ENCODE measurements at places on chromosomes 3 and 15. TPM values are rescaled to one million over a fixed set of nuclear protein-coding genes. Genes with fewer than 3 reads are reported as not detected.

GRCh38 chr3:16663854-16664712 lies 58.9 kb upstream of the DAZL start:
- DNase-seq = no peak

DNA sequence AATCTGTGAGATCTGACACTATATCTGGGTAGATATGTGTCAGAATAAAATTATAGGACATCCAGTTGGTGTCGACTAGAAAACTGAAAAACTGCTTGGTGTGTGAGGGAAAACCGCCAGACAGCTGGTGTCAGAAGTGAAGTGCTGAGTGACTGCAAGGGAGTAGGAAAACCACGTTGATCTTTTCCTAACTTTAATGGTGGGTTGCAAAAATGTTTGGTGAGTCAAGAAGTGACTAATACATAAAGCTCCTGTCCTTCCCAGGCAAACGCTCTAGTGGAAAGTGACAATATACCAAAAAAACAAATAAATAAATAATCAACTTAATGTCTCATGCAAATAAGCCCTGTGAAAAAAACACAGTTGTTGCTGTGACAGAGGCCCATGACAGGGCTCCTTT lies 7.3 kb upstream of the CD96 start:
- DNase-seq = no peak

GRCh38 chr15:55824857-55825613 lies 82.1 kb upstream of the PRTG start:
- DNase-seq = no peak

- no peak for DNase-seq
Measured at GRCh38 chr3:197335428-197336132, 37.2 kb upstream of the DLG1 start.

DNA sequence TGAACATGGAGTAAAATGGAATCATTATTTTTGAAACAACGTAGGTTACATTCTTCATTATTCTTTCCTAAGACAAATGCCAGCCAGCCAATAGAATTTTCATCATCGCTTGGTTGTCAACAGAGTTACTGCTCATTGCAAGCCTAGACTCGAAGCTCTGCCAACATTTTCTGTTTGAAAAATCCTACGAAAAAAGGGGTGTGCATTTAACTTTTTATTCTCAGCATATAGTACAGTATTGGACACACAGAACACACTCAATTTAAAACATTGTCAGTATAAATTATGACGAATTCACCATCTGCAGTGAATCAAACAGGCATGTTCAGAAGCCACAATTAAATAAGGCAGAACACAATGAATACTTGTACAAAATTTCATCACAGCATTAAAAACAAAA lies 232.1 kb downstream of the NR1D2 start:
- DNase-seq = no peak

DNA sequence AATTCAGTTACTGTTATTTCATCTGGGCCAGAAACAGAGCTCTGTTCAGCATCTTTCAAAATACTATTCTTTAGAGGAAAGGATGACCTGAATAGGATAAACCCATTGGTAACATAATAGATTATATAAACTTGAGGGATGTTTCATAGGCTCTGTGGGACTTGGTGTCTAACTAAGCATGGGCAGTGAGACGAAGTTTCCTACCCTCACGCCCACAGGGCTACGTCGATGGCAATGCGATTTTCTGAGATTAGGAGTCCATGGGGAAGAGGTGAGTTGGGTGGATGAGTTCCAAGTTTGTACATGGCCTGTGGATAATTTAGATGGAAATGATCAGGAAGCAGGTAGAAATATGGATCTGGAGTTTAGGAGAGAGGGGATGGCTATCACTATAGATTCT lies 115.2 kb upstream of the TBL1XR1 start:
- no peak for DNase-seq

DNA sequence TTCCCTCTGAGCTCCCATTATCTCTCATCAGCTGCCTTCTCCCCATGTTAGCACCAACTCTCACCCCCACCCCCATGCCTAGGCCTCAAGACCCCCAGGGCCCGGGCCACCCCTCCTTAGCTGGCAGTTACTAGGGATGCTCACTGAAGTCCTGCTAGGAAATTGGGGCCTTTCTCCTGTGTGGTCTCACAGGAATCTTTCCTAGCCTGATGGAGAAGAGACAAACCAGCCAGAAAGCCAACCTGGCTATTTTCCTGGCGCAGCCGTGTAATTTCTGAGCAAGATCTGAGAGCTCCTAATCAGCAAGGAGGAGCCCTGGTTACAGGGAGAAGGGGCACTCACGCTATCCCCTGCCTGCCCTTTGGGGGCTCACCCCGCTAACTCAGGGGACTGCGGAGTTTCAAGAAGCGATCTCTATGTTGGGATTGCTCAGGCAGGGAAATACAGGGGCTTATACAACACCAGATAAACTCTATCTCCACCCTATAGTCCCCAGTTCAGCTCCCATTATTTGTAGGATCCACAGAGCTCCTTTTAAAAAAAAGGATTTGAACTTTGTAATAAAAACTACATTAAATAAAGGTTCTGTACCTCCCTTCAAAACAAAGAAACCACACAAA lies 25.2 kb downstream of the NR2F2 start:
- peak; percentile 19 for DNase-seq

- DNase-seq = no peak
Measured at GRCh38 chr3:23665741-23666140, 140.0 kb upstream of the UBE2E1 start.

DNA sequence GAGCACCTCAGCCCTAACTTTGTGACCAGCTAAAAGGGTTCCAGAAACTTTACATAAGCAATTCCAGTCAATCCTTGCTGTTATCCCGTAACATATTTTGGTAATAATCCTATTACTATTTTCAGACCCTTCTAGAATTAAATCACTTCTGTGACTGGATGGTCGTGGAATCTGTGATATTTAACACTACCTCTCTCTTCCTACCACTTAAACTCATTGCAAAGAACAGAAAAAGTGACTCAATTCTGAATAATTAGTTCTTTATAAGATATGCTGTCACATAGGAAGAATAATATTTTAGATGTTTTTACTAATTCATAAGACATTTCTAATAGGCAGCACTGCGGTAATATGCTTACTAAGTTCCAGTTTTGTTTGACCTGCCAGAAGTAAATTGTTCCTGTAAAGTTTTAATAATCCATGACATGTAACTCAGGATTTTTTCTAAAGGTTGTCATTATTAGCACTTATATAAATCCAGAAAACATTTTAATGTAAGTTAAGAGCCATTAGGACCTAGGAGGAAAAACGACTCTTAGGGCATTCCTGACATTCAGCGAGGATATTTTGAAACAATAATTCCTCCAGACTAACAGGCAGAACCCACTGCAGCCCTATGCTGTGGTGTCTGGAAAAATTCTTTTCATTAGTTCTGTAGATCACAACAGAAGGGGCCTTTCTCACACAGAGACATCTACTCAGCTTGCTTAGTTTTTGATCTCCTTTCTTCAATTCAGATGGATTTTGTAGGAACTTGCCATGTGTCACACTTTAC lies 113.3 kb upstream of the MBNL1 start:
- DNase-seq = no peak

- DNase-seq = no peak
Measured at GRCh38 chr3:155093261-155093660, 13.1 kb downstream of the MME start.

DNA sequence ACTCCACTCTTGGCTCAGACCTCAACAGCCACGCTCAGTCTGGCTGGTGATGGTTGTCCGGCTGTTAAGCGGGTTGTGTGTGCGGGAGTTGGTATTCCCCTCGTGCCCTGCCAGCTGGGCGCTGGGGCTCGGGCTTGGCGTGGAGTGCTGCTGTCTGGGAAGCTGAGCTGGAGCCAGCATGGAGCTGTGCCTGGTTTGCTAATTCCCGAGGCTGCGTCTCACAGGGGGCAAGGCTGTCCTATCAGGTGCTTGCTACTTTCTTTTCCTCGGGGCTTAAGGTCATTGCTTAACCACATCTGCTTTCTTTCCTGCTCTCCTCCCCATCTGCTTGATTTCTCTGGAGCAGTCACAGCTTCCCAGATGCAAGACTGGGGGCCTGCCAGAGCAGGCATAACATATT lies 29.9 kb downstream of the PDIA5 start:
- DNase-seq = no peak

RPL35A gene
- 1,654 TPM for polyA plus RNA-seq

LMAN1L gene
- polyA plus RNA-seq = not detected

TCF12 gene
- 198 TPM for polyA plus RNA-seq

BFSP2 gene
- polyA plus RNA-seq = not detected

PLAAT1 gene
- polyA plus RNA-seq = 3.8 TPM

KY gene
- polyA plus RNA-seq = 1.2 TPM

REC114 gene
- not detected for polyA plus RNA-seq

SH2D7 gene
- 0.44 TPM for polyA plus RNA-seq

C3orf52 gene
- 5.5 TPM for polyA plus RNA-seq

SMAD6 gene
- 23.0 TPM for polyA plus RNA-seq

All from right renal cortex interstitium (tissue), 3 donors.